Stomach (tissue), 19 donors: ENCODE measurements at places on chromosomes 16 and 17. TPM values are rescaled to one million over a fixed set of nuclear protein-coding genes. Genes with fewer than 3 reads are reported as not detected.

Gene VAT1L
- 1.5 TPM for polyA plus RNA-seq

Gene FKBP10
- 17.0 TPM for polyA plus RNA-seq

Gene PIRT
- polyA plus RNA-seq, result 0.55 TPM

Gene BAIAP3
- polyA plus RNA-seq, result 2.5 TPM

Gene PRSS33
- polyA plus RNA-seq, result not detected

Gene GAST
- not detected for polyA plus RNA-seq

Gene TVP23A
- 0.31 TPM for polyA plus RNA-seq

Gene PIK3R6
- polyA plus RNA-seq, result 0.50 TPM

Gene SLC35G3
- not detected for polyA plus RNA-seq

Gene NTN1
- polyA plus RNA-seq, result 2.9 TPM

Gene OR3A3
- polyA plus RNA-seq, result not detected

Gene ADCY9
- polyA plus RNA-seq, result 2.7 TPM

Gene RBL2
- 34.9 TPM for polyA plus RNA-seq

Gene LRRC46
- 0.75 TPM for polyA plus RNA-seq

Gene TEX19
- polyA plus RNA-seq, result not detected

Gene SLC16A6
- polyA plus RNA-seq, result 0.37 TPM

Gene PRRT2
- 0.62 TPM for polyA plus RNA-seq

Gene NDRG4
- polyA plus RNA-seq, result 4.8 TPM

Gene TP53TG3B
- 0.92 TPM for polyA plus RNA-seq

Gene PYDC1
- not detected for polyA plus RNA-seq
